Subcutaneous preadipocyte (primary cell): ENCODE measurements at places on chromosomes 1 and 21. TPM values are rescaled to one million over a fixed set of nuclear protein-coding genes. Genes with fewer than 3 reads are reported as not detected.

The ANKRD35 gene
- 2.9 and 5.3 TPM in 2 replicates for total RNA-seq

The ADGRL2 gene
- total RNA-seq = 71.3 and 218 TPM in 2 replicates

The TEDDM1 gene
- total RNA-seq = not detected in 2 replicates

The SERPINC1 gene
- total RNA-seq = not detected in 2 replicates

The SCYL3 gene
- 5.1 and 6.1 TPM in 2 replicates for total RNA-seq

The TNNT2 gene
- not detected in 2 replicates for total RNA-seq

The NBPF20 gene
- 2.2 and 2.3 TPM in 2 replicates for total RNA-seq

The TBX19 gene
- total RNA-seq = 0.59 and 0.73 TPM in 2 replicates

The LCE6A gene
- not detected in 2 replicates for total RNA-seq

The RXRG gene
- not detected in 2 replicates for total RNA-seq

The PKP1 gene
- under 0.01 and 0.78 TPM in 2 replicates for total RNA-seq

The SLC9A1 gene
- 3.7 and 5.3 TPM in 2 replicates for total RNA-seq

The ELAPOR1 gene
- under 0.01 and 0.20 TPM in 2 replicates for total RNA-seq

The LACTBL1 gene
- total RNA-seq = not detected in 2 replicates

The OR14A2 gene
- not detected in 2 replicates for total RNA-seq

The PSEN2 gene
- total RNA-seq = 13.2 and 16.8 TPM in 2 replicates

The TFF2 gene
- total RNA-seq = not detected in 2 replicates

The TMEM63A gene
- total RNA-seq = 15.1 and 28.2 TPM in 2 replicates

The DMRTA2 gene
- not detected in 2 replicates for total RNA-seq

The SYCP1 gene
- total RNA-seq = not detected in 2 replicates

The ERICH3 gene
- not detected in 2 replicates for total RNA-seq

The GFI1 gene
- under 0.01 and 0.20 TPM in 2 replicates for total RNA-seq

The LAMC2 gene
- total RNA-seq = 4.7 and 6.6 TPM in 2 replicates

The ABL2 gene
- total RNA-seq = 97.0 and 121 TPM in 2 replicates

The SPATA21 gene
- total RNA-seq = not detected in 2 replicates

The FLVCR1 gene
- 5.9 and 15.2 TPM in 2 replicates for total RNA-seq

The PCBP3 gene
- 15.1 and 42.6 TPM in 2 replicates for total RNA-seq

The INAVA gene
- total RNA-seq = not detected in 2 replicates

The DDOST gene
- 200 and 220 TPM in 2 replicates for total RNA-seq

The UBE2J2 gene
- total RNA-seq = 26.5 and 41.6 TPM in 2 replicates

The CDC7 gene
- total RNA-seq = 9.9 and 13.7 TPM in 2 replicates

The CA6 gene
- total RNA-seq = not detected in 2 replicates

The CFHR4 gene
- total RNA-seq = not detected in 2 replicates

The LCE2B gene
- not detected in 2 replicates for total RNA-seq

The ZMYM1 gene
- 19.8 and 23.7 TPM in 2 replicates for total RNA-seq

The TCHHL1 gene
- total RNA-seq = not detected in 2 replicates

The SLC45A1 gene
- 2.5 and 3.3 TPM in 2 replicates for total RNA-seq

The ADGRL4 gene
- 7.7 and 37.3 TPM in 2 replicates for total RNA-seq

The KRTAP19-1 gene
- not detected in 2 replicates for total RNA-seq

The TMEM82 gene
- not detected in 2 replicates for total RNA-seq

The UTS2 gene
- under 0.01 TPM in 1 of 2 replicates, not detected in the other for total RNA-seq

The PIGK gene
- 22.4 and 30.3 TPM in 2 replicates for total RNA-seq

The TAL1 gene
- not detected in 2 replicates for total RNA-seq

The OR2T11 gene
- total RNA-seq = not detected in 2 replicates

The VTCN1 gene
- not detected in 2 replicates for total RNA-seq

The MYOG gene
- not detected in 2 replicates for total RNA-seq

The ZNF687 gene
- 11.8 and 17.2 TPM in 2 replicates for total RNA-seq

The OR2L2 gene
- under 0.01 TPM in 1 of 2 replicates, not detected in the other for total RNA-seq

The FAM43B gene
- total RNA-seq = under 0.01 TPM in 1 of 2 replicates, not detected in the other

The TMOD4 gene
- total RNA-seq = not detected in 2 replicates

The SPSB1 gene
- total RNA-seq = 17.6 and 27.2 TPM in 2 replicates

The SPRR1B gene
- not detected in 2 replicates for total RNA-seq

The TMCO1 gene
- 66.1 and 75.0 TPM in 2 replicates for total RNA-seq

The CD1D gene
- total RNA-seq = 0.37 and 0.39 TPM in 2 replicates

The RGS4 gene
- 18.0 and 25.8 TPM in 2 replicates for total RNA-seq

The MACO1 gene
- 14.7 and 18.0 TPM in 2 replicates for total RNA-seq

The ANGPTL3 gene
- under 0.01 TPM in 1 of 2 replicates, not detected in the other for total RNA-seq

The GPX7 gene
- total RNA-seq = 16.4 and 36.4 TPM in 2 replicates

The TSPAN2 gene
- total RNA-seq = not detected in 2 replicates
